Cardiac fibroblast (primary cell): ENCODE measurements at places on chromosomes 3 and 15.

- peak; percentile 36 for DNase-seq
Observed at GRCh38 chr3:58173669-58174398, 36.9 kb downstream of the DNASE1L3 start.

DNA sequence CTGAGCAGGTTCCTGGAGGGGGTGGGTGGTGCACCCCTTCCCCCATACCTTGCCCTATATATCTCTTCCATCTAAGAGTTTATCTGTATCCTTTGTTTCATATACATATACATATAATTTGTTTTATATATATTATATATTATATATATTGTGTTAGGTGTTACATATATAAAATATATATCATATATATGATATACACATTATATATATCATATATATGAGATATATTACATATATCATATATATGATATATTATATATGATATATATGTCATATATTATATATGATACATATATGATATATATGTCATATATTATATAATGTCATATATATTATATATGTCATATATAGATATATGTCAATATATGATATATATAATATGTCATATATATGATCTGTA, 31.1 kb downstream of the EXD1 start:
- no peak for DNase-seq

GRCh38 chr15:56490461-56490860, 25.5 kb upstream of the MNS1 start:
- DNase-seq = no peak

GRCh38 chr3:43773273-43774094, 82.7 kb downstream of the ABHD5 start:
- DNase-seq = no peak

GRCh38 chr3:180017846-180018245, 18.9 kb downstream of the PEX5L start:
- DNase-seq = no peak

DNA sequence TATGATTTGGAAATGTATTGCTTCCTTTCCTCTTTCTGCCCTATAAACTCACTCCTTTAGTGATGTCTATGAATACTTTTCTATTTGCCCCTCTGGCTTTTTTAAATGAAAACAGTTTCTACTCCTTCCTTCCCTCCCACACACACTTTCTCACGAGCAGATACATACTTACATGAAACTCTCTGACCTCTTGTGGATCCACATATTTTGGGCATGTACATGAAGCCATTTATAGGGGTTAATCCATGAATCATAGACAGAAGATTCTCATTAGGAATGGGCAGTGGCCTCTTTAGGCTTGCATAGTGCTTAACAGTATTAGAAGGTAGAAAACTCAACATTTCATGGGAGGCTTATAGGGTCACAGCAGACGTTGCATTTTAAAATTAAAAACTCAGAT, 24.8 kb downstream of the ANAPC13 start:
- DNase-seq = peak; percentile 57

DNA sequence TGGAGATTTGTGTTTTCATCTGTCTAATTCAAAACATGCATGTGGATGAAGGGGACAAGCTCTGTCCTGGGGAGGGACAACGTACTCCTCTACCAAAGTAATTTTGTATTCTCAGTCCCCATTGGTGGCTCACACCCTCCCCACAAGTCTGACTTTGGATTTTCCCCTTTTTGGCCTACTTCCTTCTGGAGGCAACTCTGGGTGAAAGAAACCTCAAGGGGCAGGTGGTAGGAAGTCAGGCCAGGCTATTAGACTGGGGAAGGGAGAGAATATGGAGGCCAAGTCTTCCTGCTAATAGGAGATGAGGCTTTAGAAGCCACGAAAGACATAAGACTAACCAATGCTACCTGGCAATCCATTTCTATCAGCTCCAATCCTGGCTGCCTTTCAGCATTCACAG, 124.9 kb upstream of the RASGRP1 start:
- DNase-seq = no peak

DNA sequence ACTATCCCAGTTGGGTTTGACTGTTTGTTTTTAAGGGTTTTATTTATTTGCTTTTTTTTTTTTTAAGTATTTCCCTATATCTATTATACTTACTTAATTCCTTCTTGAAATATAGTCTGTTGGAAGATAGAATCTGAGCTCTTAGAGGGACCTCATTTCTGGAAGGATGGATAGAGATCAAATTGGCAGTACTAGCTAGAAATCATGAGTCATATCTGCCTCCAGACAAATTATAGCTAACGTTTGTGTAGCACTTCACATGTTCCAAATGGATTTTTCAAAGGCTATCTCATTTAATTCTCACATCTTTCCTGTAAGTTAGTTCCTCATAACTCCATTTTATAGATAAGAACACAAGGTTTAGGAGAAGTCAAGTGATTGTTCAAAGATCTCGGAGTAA, 384.7 kb downstream of the ZIC1 start:
- DNase-seq = no peak
